ENCODE measurements at places on chromosomes 1 and 21.

- no peak for DNase-seq
Measured at GRCh38 chr1:33823830-33824229, 40.0 kb upstream of the HMGB4 start.

- DNase-seq = no peak
Measured at GRCh38 chr1:80566123-80566522, 1234.6 kb upstream of the ADGRL2 start.

GRCh38 chr1:109197158-109198042 lies 16.3 kb upstream of the SARS1 start:
- peak; percentile 78 for DNase-seq

DNA sequence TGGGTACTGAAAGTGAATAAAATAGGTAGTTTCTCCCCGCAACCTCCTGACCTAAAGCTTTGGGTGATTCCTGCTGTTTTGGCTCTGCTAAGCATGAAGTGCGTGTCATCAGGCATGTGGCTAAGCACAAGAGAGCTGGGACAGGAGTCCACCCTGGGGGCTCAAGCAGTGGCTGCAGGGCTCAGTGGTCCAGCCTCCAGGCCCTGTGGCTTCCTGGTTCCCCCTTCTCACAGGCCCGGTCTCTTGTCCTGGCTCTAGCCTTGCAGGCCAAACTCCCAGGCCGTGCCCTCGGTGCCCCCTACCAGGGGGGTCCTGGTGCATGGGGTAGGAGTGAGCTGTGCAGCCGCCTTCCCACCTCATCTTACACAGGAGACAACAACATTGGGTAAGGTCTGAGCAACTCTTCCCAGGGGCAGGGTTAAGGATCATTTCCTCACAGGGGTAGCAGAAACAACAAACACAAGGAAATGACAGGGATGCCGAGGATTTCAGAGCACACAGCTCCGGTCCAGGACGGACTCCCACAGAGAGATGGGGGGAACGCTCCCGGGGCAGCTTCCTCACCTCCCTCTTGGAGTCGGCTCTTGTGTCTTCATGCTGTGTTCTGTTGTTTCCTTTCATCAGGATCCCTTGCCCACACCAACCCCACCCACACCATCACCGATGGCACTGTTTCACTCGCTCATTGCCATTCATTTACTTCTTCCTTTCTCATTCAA lies 19.8 kb upstream of the SLC2A1 start:
- no peak for DNase-seq

GRCh38 chr1:41683681-41684500 lies 199.4 kb upstream of the EDN2 start:
- peak; percentile 75 for DNase-seq

GRCh38 chr1:29579821-29580425 lies 343.6 kb downstream of the PTPRU start:
- DNase-seq = peak; percentile 41

- no peak for DNase-seq
Measured at GRCh38 chr1:248910761-248911160, 4.7 kb downstream of the PGBD2 start.

GRCh38 chr21:45543371-45543709 lies 1.1 kb upstream of the SLC19A1 start:
- DNase-seq = no peak

DNA sequence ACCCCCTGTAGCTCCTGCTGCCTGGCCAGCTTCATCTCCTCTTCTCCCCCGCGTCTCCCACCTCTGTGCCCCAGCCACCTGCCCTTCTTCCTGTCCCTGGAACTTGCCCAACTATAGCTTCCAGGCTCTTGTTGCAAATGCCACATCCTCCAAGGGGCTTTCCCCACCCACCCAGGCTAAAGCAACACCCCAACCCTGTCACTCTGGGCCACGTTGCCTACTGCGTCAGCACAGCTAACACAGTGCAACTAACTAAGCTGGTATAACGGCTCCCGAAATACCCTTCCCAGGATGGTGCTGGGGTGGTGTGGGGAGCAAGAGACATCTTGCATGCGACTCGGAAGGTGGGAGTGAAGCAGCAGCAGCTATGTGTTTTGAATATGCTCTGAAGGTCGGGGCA lies 19.7 kb downstream of the CAMK2N1 start:
- no peak for DNase-seq

DNA sequence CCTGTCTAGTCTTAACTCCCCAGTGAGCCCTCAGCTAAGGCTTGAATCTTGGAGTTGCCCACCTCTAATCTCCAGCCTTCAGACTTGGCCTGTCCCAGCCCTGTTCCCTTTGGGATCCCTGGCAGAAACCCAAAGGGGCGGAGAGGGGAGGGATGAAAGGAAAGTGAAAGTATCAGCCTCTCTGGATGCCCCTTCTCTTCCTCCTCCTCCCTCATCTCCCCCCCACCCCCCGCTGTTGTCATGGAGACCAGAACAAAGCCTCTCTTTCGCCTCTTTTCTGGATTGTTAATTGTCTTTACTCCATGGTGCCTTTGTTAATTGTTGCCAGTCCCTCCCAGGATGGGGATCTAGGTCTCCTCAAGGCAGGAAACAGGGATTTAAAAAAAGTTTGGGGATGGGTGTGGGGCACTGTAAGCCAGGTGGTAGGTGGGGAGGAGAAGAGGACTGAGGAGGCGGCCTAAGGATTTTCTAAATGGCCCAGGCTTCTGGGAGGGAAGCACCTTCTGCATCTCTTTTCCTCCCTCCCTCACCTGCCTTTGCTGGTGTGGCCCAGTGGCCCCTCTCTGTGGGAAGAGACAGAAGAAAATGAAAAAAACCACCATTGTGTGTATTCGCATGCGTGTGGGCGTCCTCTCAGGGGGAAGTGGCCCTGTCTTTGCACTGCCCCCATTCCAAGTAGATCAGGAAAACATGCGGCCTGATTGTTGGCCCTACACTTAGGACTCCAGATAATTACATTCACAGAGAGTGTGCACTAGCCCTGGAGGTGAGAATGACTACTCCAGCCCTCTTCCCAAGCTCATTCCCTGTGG lies 7.5 kb upstream of the SOX13 start:
- DNase-seq = no peak

- DNase-seq = no peak
Measured at GRCh38 chr1:204170494-204171155, 4.5 kb upstream of the REN start.

DNA sequence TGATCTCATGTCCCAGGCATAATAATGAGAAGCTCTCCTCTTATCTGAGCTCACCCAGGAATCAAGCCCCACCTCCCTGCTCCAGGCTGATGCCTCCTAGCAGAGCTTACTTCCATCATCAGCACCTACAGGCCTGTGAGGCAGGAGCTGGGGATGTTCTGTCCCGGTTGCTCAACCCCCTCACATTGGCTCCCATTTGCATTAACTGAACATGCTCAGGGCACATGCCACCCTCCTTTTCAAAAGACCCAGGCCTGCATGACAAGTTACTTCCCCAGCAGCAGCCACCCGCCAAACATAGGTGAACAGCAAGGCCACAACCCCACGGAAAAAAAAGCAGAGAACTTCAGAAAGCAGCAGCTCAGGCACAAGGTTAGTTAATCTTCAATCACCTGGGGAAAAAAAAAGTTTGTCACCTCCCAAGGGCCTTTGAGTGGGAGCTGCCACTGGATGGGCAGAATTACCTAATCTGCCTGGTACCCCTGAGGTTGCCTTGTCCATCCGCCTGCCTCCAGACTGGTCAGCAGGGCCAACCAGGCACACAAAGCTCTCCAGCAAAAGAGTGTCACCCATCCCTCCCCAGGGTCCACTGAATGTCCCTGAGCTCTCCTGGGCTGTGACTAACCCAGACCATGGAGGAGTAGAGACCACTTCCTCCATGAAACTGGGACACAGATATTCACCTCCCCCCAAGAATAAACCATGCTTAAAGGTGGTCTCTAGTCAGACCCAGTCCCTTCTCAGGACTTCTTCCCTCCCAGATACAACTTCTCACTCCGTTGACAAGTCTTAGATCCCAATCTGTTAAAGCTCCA lies 4.4 kb downstream of the KCNN3 start:
- no peak for DNase-seq

- no peak for DNase-seq
Measured at GRCh38 chr1:151994956-151995355, 1.3 kb upstream of the S100A10 start.

DNA sequence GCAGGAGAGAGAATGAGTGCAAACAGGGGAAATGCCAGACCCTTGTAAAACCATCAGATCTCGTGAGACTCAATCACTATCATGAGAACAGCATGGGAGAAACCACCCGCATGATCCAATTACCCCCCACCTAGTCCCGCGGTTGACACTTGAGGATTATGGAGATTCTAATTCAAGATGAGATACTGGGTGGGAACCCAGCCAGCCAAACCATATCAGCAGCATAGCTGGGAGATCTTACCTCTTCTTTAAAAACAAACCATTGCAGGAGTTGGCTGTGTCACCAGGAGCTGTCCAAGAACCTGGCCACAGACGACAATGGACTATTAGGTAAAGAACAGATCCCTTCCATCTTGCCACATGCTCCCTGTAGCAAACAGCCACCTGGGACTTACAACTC lies 422.7 kb downstream of the MATN1 start:
- no peak for DNase-seq

DNA sequence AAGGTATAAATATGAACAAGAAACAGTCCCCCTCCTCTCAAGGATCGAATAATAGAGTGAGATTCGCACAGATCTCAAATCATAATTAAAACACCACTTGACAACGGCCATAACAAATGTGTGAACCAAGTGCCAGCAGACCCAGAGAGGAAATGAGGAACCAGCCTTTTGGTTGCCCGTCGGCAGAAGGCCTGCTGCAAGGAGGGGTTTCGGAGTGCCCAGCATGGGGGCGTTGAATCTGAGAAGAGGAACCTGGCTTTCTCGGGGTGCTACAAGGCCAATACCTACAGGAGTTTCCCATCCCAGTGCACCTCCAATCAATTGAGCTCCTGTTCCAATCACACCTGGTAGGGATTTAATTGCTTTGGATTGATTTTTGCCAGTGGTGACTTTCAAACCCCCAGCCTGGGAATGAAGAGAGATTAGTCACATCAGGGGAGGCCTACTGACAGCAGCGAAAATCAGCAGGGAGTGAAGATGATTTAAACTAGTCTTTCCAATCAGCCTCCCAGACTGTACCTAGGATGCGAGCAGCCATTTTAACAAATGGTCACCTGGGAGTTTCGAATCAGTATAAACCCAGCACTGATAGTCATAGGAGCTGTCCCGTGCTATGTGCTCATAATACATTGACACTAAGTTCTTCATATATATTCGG lies 263.8 kb downstream of the KAZN start:
- DNase-seq = no peak

- no peak for DNase-seq
Measured at GRCh38 chr1:185921636-185922035, 187.4 kb downstream of the HMCN1 start.

GRCh38 chr21:44686843-44687561 lies 5.0 kb upstream of the KRTAP12-1 start:
- no peak for DNase-seq

DNA sequence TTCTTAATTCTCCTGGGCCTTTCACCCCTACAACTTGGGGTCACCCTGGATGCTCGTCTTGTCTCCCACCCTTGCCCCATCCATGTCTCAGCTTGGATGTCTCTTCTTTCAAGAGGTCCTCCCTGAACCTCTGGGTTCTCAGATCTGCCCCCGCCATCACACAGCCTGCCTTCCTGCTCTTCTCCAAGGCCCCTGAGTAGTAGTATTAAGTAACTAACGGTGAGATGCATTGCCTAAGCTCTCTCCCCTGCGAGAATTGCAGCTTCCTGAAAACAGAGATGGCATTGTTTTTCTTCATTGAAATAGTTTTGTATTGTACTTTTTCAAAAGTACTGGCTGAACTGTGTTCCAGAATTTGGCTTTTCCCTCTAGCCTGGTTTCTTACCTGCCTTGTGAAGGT lies 16.0 kb downstream of the MIIP start:
- no peak for DNase-seq

DNA sequence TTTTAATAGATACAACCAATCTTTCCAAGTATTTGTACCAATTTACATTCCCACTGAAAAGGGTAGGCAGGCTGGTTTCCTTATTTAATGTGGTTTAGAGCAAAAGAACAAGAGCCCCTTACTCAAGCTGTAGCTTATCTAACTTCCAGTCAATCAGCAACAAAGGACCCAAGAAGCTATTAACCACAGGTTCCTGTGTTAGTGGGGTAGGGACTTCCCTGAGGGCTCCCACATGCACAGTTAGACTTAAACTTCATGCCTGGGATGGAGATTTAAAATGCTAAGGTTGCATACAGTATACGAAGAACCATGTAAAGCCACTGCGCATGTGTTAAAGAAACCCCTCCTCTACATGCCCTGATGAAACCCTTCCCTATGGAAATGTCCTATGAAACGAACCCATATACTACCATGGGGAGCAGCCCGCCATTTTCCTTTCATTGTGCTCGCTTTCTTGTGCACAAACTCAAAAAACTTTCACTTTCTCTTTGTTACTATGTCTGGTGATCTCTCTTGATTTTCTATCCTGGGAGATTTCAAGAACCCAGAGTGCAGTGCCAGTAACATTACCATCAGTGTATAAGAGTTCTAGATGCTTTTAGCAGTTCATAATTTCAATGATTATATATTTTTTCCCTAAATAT lies 23.3 kb upstream of the ST6GALNAC5 start:
- DNase-seq = no peak

DNA sequence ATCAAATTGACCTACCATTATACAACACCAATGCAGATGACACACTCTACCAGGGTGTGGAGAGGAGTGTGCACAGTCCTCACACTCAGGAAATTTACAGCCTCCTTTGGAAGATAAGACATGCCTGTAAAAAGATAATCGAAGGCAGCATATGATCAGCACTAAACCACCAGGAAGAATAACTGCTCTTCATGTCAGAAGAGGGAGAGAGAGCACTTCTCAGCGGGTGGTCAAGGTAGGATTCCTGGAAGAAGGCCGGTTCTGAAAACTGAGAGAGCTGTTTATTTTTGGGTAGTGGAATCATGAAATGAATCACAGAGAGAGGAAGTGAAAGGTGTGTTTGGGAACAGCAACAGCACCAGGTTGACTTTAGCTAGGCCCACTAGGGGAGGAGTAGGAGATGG lies 14.0 kb upstream of the ZNF697 start:
- DNase-seq = no peak

DNA sequence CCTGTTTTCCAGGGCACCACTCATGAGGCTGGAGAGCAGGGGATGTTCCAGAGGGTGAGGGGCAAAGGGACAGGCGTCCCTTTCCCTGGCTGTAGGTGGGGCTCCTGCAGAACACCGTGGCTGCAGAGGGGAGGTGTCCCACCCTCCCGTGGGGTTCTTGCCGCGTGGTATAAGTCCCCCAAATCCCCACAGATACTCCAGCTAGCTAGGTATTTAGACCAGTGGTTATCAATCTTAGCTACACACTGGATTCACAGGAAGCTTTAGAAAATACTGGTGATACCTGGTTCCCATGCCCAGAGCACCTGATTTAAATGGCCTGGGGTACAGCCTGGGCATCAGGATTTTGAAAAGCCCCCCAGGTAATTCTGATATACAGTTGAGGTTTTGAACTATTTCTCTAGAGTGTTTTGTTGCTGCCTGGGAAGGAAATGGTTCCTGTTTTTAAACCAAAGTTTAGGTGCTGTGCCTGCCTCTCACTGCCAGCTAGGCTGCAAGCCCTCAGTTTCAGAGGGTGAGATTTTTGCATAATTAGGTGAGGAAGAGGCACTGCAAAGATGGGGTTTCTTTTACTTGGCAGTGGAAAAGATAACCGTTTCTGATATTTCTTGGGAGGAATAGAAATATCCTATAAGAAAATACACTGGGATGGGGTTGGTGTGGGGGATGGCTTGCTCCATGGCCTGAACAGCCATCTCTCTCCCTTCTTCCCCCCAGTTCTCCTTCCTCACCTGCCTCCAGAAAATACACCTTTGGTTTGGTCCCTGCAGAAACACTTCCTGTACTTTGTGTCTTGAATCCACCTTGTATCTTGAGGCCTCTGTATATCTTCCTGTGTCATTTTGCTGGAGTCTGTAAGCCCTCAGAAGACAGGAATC lies 51.7 kb downstream of the RASSF5 start:
- DNase-seq = no peak

- DNase-seq = no peak
Measured at GRCh38 chr1:77031106-77031662, 163.9 kb downstream of the ST6GALNAC5 start.

All from H54 (cell line).